ENCODE measurements at places on chromosomes 7 and 10.

- no peak for DNase-seq
Measured at GRCh38 chr7:94239661-94240234, 154.9 kb upstream of the COL1A2 start.

DNA sequence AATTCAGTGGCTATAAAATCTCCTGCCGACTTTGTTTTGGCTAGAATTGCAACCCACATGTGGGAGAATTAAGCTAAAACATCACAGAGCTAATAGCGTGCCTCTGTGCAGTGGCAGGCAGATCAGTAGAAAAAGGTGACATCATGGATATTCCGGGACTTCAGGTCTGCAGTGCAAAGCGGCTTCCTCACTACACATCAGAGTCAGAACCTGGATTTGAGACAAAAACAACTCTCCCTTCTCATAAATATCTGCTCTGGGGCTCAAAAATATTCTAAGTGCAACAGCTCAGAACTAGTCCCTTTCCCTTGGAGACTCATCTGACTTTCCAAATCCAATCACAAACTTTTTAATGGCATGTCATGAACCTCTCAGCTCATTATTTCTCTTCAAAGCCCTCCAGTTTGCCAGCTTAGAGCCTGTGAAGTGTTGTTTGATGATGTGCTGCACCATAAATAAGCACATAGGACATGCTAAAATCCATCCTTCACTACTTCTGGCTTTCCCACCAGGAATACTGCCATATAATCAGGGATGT lies 337.1 kb downstream of the RNLS start:
- DNase-seq = no peak

GRCh38 chr7:137655804-137656203 lies 191.0 kb downstream of the DGKI start:
- no peak for DNase-seq

GRCh38 chr7:15175152-15175551 lies 272.6 kb upstream of the DGKB start:
- no peak for DNase-seq

DNA sequence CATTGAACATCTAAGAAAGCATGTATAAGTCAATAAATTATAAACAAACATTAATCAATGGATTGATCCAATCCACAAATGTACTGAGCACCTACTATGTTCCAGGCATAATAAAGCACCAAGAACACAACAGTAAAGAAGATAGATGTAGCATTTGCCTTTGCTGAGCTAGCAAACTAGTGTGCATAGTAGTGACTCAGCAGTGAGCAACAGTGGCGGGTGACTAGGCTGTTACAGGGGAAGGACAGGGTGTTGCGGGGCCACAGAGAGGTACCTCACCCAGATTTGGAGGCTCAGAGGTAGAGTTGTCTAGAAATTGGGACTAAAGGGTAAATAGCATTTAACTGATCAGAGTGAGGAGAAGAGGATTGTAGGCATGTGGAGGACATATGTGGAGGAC lies 83.6 kb downstream of the NXPH1 start:
- DNase-seq = no peak

DNA sequence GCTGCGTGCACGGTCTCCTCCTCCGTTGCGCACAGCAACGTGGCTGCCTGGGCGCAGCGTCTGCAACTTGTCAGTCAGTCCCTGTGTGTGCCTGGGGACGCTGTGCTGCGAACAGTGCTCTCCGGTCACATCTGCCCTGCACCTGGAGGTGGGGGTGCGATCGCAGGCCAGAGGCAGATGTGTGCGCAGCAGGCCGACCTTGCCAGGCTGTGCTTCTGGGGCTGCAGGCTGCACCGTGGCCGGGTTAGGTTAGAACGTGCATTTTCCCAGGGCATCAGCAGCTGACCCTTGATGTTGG lies 8.2 kb upstream of the GET4 start:
- no peak for DNase-seq

GRCh38 chr10:117597216-117597615 lies 54.7 kb downstream of the EMX2 start:
- DNase-seq = no peak

DNA sequence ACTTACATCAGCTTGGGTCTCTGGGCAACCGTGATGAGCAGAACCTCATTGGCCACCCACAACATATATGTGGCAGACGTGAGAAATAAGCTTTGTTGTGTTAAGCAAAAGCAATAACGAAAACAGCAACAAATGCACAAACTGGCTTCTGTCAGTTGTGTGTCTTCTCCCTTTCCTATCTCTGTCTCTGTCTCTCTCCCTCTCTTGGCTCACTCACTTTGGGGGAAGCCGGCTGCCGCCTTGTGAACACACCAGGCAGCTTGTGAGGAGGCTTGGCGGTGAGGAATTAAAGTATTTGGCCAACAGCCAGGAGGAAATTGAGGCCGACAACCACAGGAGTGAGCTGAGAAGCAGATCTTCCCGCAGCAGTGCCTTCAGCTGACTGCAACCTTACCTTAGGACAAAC lies 21.9 kb upstream of the CDCA7L start:
- no peak for DNase-seq

Data from epithelial cell of proximal tubule (primary cell).